ENCODE measurements at places on chromosomes 3 and 15.

- no peak for DNase-seq
Observed at GRCh38 chr3:46928282-46928681, 48.3 kb downstream of the CCDC12 start.

- DNase-seq = no peak
Observed at GRCh38 chr15:64011736-64012135, 34.5 kb downstream of the DAPK2 start.

DNA sequence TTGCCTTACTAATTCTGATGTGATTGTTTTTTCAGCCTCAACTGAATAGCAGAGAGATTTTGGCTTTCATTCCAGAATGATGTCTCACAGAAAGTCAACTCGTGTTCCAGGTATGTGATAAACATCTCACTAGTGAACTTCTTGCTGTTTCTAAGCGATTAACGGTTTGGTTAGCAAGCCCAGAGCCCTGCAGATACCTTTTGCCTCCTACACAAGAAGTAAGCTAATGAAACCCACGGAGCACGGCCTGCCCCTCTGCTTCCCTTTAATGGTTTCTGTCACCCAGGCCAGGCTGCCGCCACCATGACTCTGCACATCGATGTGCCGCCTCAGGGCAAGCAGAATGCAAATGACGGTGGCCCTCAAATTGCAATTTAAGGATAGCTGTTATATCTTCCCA lies 155.9 kb upstream of the ICE2 start:
- no peak for DNase-seq

DNA sequence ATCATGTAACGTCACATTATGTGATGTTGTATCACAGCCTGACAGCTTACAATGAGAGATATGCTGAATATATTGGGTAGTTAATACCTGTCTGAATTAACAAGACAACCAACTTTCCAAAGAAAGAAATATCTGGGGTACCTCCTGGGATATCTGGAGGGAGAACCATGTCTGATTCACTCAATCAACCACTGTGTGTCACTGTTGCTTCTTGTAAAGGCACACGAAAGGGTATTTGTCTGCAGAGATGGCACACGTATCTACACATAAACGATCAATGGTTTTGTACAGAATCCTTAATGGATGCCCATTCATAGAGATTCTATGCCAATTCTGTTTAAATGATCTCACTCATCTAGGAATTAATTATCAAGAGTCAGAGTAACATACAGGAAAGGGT lies 252.1 kb upstream of the TMCO5A start:
- DNase-seq = no peak

GRCh38 chr15:56468401-56468800 lies 3.5 kb upstream of the MNS1 start:
- no peak for DNase-seq
